ENCODE measurements at places on chromosomes 5 and 9.

- DNase-seq, result no peak
Observed at GRCh38 chr5:171459839-171460238, 40.4 kb downstream of the FGF18 start.

GRCh38 chr9:76703270-76703669, 61.0 kb upstream of the PCA3 start:
- DNase-seq, result no peak

- no peak for DNase-seq
Observed at GRCh38 chr9:95642189-95642588, 125.4 kb upstream of the PTCH1 start.

- DNase-seq, result no peak
Observed at GRCh38 chr9:104725014-104725413, 22.5 kb upstream of the NIPSNAP3A start.

DNA sequence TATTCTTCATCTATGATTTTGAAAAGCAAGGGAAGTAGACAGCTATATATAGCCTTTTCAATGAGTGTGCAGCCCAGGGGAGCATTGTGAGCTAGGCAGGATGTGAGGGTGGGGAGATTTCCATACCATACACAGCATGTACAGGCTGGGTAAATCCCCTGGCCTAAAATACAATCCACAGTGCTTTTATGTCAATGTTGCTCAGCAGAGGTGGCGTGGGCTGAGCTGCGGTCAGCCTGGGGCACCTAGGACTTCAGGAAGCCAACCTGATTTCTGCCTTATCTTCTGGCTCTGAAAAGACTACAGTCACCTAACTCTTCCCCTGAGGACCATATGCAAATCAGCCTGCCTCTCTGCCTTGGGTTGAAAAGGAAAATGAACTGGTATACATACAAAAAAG, 6.3 kb upstream of the GARIN3 start:
- DNase-seq, result no peak

DNA sequence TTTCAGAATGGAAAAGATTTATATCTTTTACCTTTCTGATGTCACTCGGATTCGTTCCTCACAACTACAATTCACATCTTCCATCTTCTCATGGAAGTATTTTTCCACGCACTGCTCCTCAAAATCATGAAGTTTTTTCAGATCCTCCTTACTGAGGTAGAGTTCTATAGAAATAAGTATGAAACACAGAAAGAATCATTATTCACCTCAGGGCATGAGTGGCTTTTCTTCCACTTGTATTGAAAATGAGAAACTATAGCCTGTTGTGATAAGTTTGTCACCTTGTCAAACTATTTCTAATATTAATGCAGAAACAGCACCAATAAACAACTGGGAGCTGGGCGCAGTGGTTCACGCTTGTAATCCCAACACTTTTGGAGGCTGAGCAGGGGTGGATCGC, 116.0 kb downstream of the TRPM6 start:
- DNase-seq, result no peak

DNA sequence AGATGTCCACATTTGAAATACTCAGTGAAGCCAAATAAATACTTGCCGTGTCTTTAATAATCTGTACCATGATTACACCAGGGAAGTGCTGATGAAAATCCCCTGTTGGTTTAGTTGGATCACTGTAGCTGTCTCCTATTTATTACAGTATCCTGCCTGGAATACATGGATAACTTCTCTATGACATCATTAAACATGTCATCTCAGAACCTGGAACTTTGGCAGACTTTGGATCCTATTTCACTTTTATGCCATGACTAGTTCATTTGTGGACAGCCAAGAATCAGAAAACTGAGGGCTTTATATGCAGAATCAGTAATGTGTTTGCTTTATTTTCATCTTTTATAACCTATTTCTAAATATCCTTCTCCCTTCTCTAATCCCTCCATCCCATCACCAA, at the start of gene TXNDC8:
TXNDC8 (minus strand) TSS at position 137 of the 400 bp plus-strand sequence.
- no peak for DNase-seq

GRCh38 chr9:79471580-79472543, 99.9 kb upstream of the TLE4 start:
- DNase-seq, result no peak

DNA sequence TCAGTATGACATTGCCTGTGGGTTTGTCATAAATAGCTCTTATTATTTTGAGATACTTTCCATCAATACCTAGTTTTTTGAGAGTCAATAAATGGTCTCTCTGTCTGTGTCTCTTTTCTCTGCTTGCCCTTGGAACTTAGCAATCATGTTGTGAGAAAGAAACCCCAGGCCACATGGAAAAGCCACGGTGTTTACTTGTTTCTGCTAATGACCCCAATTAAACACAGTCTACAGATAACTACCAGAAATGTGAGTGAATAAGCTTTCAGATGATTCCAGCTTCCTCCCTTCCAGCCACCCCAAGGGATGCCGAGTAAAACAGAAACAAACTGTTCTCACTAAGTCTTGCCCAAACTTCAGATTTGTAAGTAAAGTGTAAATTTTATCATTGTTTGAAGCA, 584.9 kb downstream of the MAT2B start:
- DNase-seq, result no peak

- no peak for DNase-seq
Observed at GRCh38 chr5:96636594-96636993, 25.6 kb upstream of the CAST start.

GRCh38 chr5:158868546-158868945, 231.2 kb downstream of the EBF1 start:
- no peak for DNase-seq

- peak; percentile 27 for DNase-seq
Observed at GRCh38 chr5:15938961-15939360, 240.6 kb downstream of the MARCHF11 start.

- DNase-seq, result no peak
Observed at GRCh38 chr5:124706729-124707361, 39.6 kb downstream of the ZNF608 start.

DNA sequence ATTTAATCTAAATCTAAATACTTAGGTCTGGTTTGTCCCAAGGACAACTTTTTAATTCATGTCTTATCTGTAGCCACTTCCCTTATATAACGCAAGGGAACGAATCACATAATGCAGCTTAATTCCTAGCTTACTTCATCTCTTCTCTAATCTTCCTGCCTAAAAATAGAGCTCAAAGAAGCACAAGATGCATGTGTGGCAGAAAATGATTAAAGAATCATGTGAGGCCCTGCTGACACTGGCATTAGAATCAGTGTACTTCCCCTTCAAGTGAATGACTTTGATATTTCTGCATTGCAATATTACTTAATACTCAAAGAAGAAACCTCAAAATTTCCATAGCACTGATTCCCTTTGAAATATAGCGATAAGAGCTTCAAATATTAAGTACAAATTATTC, 317.9 kb upstream of the FTMT start:
- no peak for DNase-seq

DNA sequence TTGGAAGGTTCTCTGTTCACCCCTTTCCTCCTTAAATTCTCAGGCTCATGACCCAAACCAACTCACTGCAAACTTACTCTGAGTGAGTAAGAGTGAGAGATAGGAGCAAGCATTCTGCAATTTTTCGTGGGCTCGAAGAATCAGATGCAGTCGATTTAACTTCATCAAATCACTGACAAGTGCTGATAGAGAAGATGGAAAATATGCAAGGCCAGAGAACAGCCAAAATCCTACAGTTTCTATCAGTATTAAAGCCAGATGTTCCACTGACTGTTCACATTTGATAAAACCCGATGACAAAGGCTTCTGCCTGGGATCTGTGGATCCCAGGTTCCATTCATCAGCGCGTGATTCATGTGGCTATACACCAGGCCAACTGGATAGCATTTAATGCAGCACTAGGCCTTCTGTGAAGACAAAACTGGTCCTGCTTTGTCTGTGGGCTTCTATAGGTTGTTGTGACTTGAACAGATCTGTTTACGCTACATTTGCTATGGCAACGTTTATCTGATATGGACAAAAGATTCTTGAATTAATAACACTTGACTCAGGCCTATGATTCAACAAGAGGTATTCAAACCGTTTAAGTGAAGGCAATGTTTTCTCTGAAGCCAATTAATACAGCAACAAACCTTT, 251.2 kb downstream of the NFIB start:
- no peak for DNase-seq

GRCh38 chr9:18358325-18358724, 115.6 kb upstream of the ADAMTSL1 start:
- DNase-seq, result no peak

GRCh38 chr9:97406620-97407177, 5.2 kb upstream of the TDRD7 start:
- DNase-seq, result peak; percentile 82

DNA sequence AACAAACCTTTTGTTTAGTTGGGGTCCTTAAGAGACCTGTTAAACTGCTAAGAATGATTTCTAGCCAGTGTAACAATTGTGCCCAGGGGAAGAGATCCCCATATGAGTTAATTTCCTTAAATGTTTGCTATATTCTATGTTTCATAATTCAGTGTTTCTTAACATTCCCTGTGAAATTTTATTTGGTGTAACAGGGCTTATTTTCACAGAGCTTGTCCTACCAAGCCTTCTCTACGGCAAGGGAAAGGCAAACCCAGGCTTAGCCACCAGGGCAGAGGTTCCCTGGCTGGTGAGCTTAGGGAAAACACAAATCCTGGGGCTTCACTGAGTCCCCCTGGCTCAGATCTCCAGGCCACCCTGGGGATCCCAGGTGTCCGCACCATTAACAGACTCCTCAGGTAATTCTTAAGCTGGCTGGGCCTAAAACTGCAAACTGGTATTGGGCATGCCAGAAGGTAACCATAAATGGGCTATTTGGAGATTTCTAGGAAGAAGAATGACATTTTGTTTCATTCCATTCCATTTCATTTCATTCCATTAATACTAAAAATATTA, 17.0 kb upstream of the LCP2 start:
- no peak for DNase-seq

GRCh38 chr9:98208635-98209034, 16.2 kb upstream of the CORO2A start:
- DNase-seq, result no peak

- DNase-seq, result no peak
Observed at GRCh38 chr9:2420543-2420942, 201.0 kb upstream of the VLDLR start.

- DNase-seq, result no peak
Observed at GRCh38 chr9:22102146-22103053, 93.3 kb upstream of the CDKN2B start.

- DNase-seq, result peak; percentile 6
Observed at GRCh38 chr5:147223948-147224791, 10.7 kb upstream of the STK32A start.

GRCh38 chr9:110261632-110262031, 5.3 kb upstream of the TXN start:
- no peak for DNase-seq

- DNase-seq, result no peak
Observed at GRCh38 chr5:64331597-64332277, 166.1 kb downstream of the RNF180 start.

DNA sequence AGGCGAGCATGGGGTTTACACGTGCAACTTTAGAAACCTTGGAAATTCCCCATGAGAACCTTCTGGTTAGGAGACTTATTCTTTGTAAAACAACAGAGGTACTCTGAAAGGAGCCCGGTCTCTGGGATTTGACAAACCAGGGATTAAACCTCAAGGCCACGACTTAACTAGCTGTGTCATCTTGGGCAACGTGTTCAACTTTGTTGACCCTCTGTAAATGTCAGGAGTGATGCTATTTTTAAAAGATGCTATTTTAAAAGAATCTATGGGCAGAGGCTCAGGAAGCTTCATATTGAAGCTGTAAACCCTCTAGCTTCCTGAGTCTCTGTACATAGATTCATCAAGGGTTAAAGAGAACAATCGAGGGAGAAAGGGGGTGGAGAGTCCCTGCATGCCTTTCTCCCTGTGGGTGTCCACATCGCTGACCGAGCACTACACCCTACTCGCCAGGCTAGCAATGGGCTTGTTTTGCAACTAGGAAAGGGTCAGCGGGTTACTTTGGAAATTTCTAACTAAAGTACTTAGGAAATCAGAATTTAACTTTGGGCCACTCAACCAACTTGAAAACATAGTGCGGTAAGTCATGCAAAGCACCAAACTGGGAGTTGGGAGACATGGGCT, 2.1 kb downstream of the SLC36A2 start:
- no peak for DNase-seq

- no peak for DNase-seq
Observed at GRCh38 chr9:7988644-7989280, 189.2 kb upstream of the DMAC1 start.

DNA sequence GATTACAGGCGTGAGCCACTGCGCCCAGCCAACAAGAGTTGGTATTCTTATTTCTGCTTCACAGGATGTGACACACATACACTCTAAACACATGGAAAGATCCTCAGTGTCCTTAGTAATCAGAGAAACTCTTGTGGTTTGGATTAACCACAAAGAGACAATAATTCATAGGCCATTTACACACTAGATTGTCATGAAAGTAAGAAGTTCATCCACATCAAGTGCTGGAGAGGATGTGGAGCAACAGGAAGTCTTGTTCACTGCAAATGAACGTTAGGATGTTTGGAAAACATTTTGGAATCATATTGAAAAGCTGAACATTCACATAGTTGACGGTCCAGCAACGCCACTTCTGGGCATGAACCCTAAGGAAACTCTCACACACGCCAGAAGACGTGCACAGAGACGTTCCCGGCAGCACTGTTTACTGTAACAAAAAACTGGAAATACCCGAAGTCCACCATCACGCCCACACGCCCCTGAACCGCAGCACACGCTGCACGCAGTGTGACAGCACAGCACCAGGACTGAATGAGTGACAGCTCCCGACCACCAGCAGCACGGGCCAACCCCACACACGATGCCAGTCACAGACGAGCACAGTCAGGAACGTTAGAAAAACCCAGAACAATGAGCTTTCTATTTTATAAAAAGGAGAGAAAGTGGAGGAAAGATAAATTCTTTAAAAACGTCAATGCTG, 87.6 kb downstream of the COL23A1 start:
- DNase-seq, result peak; percentile 2

DNA sequence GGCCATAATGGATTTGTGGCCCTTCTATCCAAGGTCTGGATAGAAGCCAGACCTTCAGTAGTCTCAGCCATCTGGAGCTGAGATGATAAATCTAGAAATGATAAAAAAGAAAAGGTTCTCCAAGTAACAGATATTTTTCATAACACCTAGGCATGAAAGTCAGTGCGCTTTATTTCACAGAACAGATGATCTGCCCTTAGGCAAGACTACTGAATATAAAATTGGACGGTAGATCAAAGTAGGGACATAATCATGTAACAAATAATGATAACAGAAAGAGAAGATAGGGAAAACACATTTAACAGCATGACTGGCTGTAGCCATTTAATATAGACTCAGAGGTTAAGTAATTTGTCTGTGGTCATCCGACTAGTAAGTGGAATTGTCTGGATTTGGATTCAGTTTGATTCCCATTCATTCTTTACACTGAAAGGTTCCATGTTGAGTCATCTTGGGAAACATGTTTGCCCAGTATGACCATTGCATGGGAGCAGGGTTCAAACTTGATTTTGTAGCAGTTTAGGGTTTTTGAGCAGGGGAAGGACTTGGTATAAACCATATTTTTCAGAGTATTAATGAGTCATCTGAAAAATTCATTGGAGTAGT, 4.1 kb upstream of the CAVIN4 start:
- DNase-seq, result no peak

GRCh38 chr5:22242532-22242931, 610.6 kb downstream of the CDH12 start:
- no peak for DNase-seq
